ENCODE measurements at places on chromosomes 7 and 10.

- DNase-seq, result no peak
Observed at GRCh38 chr7:50353201-50353600, 48.7 kb downstream of the IKZF1 start.

DNA sequence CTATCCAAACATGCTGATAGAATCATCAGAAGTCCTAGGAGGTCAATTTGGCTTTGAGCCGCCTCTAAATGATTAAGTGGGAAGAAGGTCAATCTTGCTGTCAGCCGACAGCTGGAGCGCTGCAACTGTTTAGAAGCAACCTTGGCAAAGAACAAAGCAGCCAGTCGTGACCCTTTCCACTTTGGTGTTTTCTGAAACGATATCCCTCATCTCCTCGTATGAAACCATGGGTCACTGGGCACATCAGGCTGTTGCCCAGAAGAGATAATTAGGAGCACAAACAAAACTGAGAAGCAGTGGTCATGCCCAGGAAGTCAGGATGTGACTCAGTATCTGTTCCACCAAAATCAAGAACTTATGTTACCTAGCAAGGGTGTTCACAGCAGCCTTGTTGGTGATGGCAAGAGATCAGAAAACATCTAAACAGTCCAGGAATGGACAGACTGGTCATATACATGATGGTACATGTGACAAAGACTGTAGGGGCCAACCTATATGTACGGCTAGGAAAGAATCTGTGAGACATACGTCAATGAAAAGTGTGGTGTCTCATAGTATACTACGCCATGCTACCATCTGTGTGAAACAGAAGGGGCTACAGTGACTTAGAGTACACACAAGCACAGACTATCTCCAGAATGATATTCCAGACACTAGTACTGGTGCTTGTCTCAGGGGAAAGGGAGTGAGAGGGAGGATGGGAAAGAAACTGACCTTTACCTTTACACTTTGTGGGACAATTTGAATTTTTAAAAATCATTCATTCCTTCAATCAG, 22.4 kb downstream of the STN1 start:
- DNase-seq, result peak; percentile 46

DNA sequence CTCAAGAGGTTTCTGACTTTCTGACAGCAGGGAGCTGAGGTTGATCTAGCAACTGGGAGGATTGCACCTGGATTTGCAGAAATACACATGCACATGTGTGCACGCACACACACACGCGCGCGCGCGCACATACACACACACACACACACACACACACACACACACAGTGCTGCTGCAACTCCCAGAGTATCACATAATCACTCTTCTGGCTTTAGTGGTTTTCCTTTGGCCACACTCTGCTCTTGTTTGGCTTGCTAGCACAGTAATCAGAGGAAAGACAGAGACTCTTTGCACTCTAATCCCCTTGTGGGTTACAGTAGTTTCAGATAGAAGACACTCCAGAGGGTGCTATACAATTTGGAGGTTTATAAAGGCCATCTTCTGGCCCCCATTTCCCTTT, 705.0 kb downstream of the AUTS2 start:
- DNase-seq, result no peak

DNA sequence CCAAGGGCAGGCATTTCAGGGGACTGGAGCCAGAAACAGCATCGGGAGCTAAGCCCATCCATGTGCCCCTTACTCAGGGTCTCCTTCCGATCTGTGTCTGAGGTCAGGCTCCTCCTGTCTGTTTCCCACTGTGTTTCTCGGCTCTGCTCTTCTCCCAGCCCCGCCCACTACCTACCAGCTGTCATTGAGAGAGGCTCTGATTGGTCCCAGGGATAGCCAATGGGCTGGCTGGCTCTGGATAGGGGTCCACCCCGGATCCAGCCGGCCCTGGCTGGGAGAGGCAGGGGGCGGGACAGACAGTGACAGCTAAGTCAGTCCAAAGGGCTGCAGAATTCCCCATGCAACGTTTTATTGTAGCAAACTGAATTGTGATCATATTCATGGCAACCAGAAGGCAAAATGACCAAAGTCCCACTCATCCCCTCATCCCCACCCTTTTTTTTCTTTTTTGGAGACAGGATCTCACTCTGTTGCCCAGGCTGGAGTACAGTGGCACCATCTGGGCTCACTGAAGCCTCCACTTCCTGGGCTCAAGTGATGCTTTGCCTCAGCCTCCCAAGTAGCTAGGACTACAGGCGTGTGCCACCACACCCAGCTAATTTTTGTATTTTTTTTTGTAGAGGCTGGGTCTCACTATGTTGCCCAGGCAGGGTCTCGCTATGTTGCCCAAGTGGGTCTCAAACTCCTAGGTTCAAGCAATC, 76.3 kb downstream of the CLIP2 start:
- peak; percentile 75 for DNase-seq

DNA sequence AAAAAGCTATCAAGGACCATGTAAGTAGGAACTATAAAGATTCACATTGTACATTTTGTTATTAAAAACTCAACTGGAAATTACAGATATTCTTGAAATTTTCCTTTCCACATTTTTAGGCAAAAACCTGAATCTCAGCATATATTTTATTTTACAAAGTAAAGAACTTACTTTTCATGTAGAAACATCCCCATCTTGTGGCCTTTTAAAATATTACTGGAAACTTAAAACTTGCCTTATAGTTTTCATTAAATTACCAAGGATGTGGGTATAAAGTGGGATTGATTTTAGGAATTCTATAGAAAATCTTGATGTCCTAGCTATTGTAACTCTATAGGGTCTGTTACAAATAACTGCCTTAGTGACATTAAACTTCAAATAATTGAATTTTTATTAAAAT, 10.6 kb downstream of the DBF4 start:
- DNase-seq, result no peak

DNA sequence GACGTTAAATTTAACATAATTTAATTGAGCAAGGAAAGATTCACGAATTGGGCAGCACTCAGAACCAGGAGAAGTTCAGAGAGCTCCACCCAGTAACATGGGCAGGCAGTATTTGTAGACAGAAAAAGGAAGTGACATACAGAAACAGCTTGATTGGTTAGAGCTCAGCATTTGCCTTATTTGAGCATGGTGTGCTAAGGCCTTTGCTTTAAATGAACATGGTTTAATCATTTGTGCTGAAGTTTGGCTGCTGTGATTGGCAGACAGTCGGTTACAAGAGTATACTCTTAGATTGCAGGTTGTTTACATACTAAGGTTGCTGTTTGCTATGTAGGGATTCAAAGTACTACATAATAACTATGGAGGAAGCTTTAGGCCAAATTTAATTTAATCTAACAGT, 199.2 kb downstream of the MALRD1 start:
- DNase-seq, result no peak
